ENCODE measurements at places on chromosomes 1 and 21.

DNA sequence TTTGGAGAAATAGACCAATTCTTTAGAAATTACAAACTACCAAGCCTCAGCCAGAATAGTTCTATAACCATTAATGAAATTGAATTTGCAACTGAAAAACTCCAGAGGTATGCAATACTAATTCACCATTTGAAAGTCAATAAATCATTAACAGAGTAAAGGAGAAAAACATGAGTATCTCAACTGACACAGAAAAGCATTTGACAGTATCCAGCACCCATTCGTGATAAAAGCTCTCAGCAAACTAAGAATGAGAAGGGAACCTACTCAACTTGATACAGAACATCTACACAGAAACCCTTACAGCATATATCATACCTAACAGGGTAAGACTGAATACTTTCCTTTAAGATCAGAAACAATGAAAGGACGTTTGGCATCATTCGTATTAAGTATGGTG, 54.3 kb downstream of the ST6GALNAC5 start:
- DNase-seq = no peak

DNA sequence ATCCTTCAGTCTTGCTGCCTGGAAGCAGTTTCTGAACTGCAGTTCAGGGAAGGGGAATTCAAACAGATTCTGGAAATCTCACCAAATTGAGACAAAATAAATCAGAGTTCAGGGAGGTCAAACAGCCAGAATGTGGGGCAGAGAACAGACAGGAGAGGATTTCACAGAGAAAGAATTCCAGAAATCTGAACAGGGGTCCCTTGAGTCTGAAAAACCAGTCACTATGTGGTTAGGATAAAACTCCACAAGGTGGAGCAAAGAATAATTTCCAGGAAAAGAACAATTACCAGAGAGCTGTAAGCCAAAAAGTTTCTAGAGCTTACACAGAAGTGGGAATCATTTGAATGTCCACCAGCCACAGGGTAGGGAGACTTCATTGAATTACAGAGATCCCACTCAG, 84.7 kb downstream of the URB2 start:
- no peak for DNase-seq

DNA sequence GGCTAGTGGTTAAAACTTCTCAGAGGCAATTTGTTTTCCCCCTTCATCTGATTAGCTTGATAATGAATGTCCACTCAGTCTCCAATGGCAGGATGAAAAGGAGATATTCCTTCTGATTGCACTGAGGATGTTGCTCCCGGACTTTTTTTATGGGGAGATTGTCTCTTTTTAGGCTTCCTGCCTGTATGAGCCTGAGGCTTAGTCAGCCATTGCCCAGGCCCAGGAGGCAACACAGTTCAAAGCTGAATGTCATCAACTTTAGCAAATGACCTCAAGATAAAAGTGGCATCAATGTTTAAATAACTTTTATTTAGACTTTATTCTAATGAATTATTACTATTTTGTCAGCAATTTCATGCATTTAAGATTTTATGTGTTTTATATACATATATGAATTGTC, 162.9 kb upstream of the PTBP2 start:
- DNase-seq = no peak

- no peak for DNase-seq
Measured at GRCh38 chr1:35838693-35839245, 31.0 kb downstream of the AGO4 start.

DNA sequence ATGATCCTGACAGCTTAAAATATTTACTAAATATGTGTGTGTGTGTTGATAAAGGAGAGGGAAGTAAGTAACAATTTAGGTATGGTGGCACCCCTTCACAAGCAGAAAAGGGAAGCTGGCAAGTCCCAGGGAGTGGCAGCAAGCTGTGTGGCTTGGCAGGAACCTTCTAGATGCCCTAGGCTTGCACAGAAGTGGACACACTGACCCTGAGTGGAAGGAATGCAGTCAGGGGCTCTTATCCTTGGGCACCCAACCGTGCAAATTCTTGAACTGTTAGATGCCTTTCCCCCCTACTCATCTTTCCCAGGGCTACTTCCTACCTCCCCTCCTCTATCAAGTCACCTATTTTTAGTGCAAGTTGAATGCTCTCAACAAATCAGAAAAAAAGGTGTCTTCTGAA, 18.9 kb downstream of the ACP6 start:
- no peak for DNase-seq

DNA sequence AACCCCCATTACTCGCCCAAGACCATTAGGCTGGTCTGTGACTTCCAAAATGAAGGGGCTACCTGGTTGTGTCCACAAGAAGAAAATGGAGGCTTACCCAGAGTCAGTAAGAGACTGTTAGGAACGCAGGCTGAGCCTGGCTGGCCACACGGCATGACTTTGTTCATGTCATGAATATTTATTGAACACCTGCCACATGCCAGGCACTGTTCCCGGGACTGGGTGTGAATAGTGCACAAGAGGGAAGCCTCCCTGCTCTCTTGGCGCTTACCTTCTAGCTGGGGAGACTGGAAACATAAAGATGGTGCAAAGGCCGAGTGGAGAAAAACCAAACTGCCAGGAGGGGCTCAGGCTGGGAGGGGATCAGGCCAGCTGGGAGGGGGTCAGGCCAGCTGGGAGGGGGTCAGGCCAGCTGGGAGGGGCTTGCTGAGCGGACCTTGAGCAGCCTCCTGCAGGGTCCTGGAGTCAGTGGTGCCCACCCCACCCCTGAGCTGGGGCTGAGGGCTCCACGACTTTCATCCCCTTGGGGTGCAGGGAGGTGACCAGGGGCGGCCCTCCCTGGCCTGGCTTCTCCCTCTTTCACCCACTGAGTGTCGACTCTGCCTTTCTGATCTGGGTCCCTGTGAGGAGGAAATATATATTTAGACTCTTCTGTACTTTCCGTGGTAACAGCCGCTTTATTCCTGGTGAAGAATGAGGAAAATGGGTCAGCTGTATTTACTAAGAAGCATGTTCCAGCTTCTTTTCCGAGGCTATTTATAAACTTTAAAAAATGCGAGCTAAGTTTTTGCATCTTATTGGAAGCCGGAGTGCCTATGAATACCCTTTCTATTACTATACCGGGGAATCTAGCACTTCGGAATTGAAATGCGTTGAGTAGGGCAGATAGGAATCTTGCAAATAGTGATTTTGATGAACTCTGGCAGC, 139.0 kb downstream of the CAMTA1 start:
- no peak for DNase-seq

- DNase-seq = no peak
Measured at GRCh38 chr1:9612871-9613624, 24.3 kb downstream of the TMEM201 start.

- DNase-seq = no peak
Measured at GRCh38 chr1:46131093-46131492, 1.3 kb downstream of the PIK3R3 start.

- DNase-seq = no peak
Measured at GRCh38 chr1:202078241-202078640, 44.5 kb upstream of the GPR37L1 start.

DNA sequence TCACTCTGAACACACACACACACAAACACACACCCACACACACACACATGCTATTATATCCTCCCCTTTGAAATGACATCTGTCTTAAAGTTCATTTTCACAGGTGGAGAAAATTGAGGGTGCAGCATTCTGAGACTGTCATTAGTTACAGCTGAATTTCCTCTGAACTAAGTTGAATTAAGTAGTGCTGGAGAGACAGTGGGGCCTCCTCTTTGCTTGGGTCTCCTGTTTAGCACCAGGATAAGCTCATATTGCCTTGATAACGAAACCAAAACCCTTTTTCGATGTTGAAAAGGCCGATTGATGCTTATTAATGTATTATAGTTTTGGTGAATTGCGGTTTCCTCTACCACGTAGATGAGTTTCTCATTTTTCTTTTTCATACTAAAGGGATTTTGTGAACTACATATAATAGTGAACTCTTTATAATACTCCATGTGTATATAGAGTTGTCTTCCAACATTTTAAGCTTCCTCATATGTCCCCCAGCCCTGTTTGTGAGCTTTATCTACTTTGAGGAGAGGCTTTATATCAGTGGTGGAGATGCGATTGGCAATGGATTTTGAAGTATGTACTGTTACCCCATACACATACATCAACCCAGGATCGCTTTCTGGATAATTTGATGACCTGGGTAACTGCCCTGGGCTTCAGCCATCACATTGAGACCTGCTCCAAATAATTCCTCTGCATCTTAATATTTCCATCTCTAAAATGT, 17.4 kb downstream of the DYNLT5 start:
- DNase-seq = no peak

GRCh38 chr1:36834586-36834985, 199.7 kb downstream of the GRIK3 start:
- no peak for DNase-seq
